ENCODE measurements at places on chromosomes 5 and 9.

DNA sequence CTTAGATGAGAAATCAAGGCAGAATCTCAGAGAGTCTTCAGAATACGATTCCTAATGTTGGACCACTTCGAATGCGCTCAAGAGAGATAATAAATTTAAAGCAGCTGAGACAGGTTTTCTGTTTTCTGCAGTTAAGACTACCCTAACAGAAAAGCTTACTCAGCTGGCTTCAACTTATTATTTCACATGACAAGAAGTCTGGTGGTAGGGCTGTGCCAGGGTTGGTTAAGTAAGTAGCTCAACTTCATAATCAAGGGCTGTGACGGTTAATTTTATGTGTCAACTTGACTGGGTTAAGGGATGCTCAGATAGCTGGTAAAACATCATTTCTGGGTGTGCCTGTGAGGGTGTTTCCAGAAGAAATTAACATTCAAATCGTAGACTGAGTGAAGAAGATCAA lies 3.8 kb downstream of the GPR150 start:
- no peak for DNase-seq

DNA sequence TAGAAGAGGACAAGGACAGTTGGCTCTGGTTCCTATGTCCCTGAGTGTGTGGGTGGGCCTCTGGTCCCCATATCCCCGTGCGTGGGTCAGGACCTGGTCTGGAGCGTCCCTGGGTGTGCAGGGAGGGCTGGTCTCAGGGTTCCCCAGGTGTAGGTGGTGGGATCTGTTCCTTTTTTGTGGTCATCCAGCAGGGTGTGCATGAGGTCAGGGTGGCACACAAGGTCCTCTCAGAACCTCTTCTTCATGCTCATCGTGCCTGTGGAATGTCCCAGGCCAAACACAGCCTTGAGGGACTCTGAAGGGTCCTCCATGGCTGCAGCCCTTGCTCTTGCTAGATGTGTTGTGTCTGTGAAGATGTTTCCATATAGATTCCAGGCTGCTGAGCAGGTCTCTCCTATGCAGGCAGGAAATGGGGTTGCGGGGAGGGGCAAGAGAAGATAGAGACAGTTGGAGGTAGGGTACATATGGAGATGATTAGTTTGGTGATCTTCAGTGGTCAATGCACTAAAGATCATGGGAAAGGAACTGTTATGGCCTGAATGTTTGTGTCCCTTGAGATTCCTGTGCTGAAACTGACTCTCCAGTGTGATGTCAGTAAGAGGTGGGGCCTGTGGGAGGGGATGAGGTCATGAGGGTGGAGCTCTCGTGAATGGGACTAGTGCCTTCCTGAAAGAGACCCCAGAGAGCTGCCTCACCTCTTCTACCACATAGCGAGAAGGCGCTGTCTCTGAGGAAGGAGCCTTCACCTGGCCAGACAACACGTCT lies 53.1 kb downstream of the NXNL2 start:
- no peak for DNase-seq

GRCh38 chr9:69176471-69177171 lies 2.5 kb downstream of the TJP2 start:
- no peak for DNase-seq

- DNase-seq: no peak
Measured at GRCh38 chr9:133370685-133371084, 5.2 kb downstream of the SURF4 start.
